SJSA1 (cell line): ENCODE measurements at places on chromosomes 1 and 21. TPM values are rescaled to one million over a fixed set of nuclear protein-coding genes. Genes with fewer than 3 reads are reported as not detected.

The KLF17 gene
- not detected in 2 replicates for total RNA-seq

The TUT4 gene
- total RNA-seq: 25.3 and 28.2 TPM in 2 replicates

The SLC9C2 gene
- not detected in 2 replicates for total RNA-seq

The CFAP141 gene
- total RNA-seq: not detected in 2 replicates

The KRTAP22-2 gene
- not detected in 2 replicates for total RNA-seq

- no peak for DNase-seq
These were observed 7.2 kb upstream of the PIGC start for GRCh38 chr1:172451002-172451443.

DNA sequence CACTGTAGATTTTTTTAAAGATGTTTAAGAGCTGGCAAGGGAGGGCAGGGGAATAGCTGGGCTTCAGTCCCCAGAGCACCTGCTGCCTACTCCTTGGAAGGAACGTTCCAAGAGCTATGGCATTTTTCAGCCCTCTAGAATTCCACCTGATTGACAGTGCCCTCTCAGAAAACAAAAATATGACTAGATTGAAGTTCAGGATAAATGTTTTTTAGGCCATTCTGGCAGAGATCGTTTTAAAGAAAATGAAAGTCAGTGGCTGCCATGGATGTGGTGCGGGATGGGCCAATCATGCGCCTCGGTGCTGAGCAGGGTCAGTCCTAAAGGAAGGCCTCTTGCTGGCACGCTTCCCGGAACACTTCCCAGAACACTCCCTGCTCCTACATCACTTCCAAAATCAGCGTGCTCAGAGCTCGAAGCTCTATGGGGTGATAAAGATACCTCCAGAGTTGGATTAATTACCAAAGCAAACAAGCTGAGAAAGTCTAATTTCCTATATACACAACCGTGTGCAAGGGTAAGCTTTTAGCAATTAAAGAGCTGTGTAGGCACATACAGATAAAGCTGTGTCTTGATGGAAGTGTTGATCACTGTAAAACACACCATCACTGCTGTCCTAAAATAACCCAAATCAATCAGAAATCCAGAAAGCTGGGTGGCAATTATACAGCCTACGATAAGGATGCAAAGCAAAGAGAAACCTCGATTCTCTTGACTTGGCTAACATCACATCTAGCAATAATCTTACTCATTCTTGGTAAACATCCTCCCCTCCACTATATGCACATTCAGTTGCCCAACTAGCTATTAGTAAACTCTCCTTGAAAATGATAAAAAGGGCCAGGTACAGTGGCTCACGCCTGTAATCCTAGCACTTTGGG is 34.6 kb downstream of the TGFBR3 start:
- peak; percentile 83 for DNase-seq

DNA sequence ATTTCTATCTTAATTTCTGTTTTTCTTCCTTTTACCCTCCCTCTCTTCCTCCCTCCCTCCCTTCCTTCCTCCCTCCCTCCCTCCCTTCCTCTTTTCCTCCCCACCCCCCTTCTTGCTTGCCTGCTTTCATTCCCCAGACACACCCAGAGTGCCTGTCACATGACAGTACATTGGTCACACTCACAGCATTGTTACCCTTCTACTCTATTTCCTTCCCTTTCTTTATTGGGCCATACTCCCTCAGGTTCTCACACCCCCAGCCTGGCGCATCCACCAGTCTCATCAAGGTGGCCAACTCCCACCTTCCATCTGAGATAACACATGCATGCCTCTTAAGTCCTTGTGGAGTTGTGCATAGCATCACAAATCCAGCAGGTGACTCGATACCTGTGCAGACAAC is 10.9 kb downstream of the TMPRSS3 start:
- no peak for DNase-seq

- no peak for DNase-seq
These were observed 75.1 kb downstream of the UCHL5 start for GRCh38 chr1:192984080-192984479.

DNA sequence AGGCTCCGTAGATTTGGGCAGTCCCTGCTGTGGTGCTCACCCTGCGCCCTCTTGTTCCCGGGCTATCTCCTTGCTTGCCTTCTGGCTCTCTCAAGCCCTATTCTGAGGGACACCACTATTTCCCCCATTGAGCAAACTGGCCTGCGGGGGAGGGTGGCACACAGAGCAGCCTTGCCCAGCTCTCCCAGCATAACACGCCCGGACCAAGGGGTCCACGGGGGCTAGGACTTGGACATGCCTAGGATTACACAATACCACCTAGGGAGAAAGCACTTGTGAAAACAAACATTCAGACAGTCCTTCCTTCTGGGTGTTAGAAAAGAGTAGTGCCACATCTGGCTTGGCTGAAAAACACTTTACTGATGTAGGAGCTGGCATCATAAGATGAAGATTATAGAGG is 7.4 kb downstream of the TADA1 start:
- no peak for DNase-seq

DNA sequence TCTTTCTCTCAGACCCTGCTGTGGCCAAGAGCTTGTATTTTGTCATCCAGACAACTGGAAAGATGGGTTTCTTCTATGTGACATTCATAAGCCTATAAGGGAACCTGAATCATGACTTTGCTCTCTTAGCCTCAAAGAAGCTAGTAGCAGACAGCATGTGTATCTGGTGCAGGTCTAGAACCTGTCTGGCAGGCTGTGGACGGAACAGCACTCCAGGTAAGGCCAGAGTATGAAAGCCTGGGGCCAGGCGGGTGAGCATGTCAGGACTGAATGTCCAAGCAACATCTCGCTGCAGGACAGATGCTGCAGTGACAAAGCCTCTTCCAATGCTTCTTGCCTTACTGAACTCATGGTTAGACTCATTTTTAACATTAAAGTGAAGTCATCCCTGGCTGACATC is 32.8 kb downstream of the AKNAD1 start:
- DNase-seq: no peak
